ENCODE measurements at places on chromosomes 7 and 10.

DNA sequence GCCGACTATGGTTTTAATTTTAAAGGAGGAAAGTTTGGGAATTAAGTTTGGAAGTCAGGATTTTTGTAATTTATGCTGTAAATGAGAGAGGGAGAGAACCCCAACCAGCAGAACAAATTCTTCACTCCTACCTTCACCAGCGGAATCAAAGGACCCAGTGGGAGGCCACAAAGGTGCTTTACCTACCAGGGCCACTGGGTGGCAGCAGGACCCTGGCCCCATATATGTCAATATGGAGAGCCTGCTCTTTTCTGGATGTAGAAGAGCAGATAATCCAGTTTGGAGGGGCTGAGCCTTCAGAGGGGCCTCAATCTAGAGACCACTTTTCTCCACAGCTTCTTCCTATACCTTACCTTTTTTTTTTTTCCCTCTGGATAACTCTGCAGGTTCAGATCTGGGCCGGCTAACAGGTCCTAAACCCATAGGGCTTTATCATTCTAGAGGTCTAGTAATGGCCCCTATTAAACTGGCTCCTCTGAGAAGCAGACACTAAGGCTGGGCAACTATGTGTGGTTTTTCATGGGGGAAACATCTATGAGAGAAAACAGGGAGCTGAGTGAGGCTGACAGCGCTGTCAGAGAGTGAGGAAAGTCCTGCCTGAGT, 8.5 kb upstream of the SCD start:
- peak; percentile 66 for DNase-seq

DNA sequence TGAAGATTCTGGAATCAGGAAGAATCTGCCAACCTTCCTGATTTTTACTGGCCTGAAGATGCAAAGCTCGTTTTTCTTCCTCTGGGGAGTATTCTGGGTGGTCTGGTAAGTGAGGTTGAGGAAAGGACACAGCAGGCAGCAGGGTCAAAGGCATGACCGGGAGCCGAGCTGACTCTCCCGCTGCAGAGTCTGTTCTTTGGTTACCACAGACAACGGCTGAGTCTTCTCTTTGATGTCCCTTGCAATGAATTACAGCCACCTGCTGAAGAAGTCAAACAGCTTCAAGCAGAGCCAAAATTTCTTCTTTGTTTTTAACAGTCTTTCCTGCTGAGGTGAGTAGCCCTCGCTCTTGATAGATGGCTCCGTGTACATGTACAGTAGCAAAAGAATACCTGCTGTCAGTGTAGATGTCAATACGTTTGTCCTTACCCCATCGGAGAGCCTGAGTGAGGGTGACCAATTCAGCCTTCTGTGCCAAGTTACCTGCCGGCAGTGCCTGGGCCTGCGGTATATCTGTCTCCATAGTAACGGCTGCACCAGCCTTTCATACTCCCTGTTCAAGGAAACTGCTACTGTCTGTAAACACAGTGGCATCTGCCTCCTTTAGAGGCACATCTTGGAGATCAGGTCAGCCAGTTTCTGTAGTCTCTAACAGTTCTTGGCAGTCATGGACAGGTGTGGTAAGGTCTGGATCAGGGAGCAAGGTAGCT, 76.4 kb downstream of the PRR15 start:
- DNase-seq: no peak

- no peak for DNase-seq
Measured at GRCh38 chr10:130866857-130867256, 444.7 kb downstream of the TCERG1L start.

DNA sequence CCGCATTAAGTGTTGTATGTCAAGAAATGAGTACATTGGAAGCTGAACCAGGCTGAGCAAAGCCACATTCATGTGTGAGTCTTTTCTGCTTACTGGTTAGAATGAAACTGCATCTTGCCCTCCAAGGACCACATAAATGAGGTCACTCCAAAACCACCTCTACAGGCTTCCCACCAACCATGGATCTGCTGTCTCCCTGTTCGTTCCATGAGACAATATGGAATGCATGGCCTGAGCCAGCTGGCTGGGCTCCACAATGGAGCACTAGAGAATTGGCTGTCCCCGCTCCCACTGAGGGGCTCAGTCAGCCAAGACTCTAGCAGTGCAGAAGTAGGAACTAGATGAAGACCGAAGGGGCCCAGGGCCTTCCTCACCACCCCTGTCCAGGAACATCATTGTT, 120.8 kb downstream of the TNS3 start:
- DNase-seq: no peak

DNA sequence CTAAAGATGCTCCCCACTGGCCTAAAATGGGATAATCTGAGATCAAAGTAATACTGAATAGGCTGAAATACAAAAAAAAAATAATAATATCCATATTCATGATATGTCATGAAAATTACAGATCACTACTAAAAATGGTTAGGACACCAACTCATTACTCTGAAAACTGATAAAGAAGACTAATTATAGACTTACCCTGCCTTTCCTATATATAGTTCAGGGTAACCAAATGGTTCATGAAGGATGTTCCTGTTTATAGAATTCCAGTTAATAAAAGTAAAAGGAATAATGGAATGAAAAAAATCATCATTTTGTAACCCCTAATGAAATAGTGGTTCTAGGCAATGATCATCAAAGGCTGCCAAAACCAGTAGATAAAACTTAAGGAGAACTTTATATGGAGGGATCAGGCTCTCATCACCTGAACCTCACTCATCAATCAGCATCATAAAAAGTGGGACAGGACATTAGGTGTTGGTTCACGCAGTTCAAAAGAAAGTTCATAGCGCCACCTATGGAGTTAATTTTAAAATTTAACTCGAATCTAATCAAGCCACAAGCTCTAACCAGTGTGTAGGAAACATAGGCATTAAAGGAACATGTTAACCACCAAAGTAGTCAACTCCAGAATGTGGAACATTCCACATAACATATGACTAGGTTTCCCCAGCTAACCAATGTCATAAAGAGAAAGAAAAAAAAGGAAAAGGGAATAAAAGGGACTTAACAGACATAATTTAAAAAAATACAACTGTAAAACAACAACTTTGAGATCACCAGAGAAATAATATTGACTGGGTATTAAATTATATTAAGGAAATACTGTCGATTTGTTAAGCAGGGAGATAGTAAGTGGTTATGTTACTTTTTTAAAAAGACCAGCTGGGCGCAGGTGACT, 35.7 kb downstream of the P4HA1 start:
- DNase-seq: no peak

- DNase-seq: no peak
Measured at GRCh38 chr7:46838463-46838862, 743.4 kb downstream of the TNS3 start.

DNA sequence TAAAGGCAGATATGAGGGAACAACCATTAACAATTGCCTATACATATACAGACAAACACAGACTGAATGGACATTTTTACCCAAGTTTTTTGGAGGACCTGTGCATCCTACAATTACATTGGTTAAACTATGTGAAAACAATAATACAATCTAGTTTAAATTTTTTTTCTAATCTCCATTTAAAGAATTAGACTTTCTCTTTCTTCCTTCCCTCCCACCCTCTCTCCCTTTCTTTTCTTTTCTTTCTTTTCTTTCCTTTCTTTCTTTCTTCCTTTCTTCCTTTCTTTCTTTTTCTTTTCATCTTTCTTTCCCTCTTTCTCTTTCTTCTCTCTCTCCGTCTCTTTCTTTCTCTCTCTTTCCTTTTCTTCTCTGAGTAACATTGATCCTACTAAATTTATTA, 183.7 kb downstream of the HDAC9 start:
- no peak for DNase-seq

- DNase-seq: peak; percentile 22
Measured at GRCh38 chr10:14536241-14537213, 205.8 kb upstream of the FRMD4A start.

- DNase-seq: no peak
Measured at GRCh38 chr7:85600395-85600794, 413.5 kb upstream of the SEMA3D start.

DNA sequence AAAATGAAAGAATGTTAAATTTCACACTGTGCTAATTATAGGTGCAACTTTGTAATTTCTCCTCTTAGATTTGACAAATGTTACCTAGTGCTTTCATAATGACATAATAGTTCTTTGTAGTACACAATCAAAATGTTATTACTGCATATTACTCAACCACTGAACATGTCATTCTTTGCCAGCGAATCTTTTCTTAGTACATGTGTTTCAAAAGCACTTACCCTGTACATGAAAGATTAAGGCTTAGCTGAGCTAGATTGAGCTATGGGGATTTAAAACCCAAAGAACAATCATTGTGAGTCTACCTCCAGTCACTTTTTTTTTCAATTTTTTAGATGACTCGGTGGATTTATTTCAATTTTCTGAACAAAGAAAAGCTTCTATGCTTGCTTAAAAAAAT, 123.5 kb upstream of the FERD3L start:
- no peak for DNase-seq

DNA sequence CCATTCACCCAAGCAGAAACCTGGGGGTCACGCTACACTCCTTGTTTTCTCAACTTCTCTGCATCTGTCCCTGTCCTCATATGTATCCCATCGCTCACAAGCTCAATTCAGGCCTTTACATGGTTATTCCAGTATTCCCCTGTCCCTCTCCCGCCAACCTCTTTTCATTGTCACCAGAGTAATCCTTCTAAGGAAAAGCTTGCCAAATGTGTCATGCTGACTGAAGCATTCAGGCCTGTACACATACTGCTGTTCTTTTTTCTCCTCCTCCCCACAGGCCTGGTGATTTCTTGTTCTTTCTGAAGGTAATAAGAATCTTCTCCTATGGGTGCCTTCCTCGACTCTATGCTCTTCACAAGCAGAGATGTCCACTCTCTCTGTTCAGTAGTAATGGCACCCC, 282.2 kb downstream of the PHTF2 start:
- DNase-seq: no peak

DNA sequence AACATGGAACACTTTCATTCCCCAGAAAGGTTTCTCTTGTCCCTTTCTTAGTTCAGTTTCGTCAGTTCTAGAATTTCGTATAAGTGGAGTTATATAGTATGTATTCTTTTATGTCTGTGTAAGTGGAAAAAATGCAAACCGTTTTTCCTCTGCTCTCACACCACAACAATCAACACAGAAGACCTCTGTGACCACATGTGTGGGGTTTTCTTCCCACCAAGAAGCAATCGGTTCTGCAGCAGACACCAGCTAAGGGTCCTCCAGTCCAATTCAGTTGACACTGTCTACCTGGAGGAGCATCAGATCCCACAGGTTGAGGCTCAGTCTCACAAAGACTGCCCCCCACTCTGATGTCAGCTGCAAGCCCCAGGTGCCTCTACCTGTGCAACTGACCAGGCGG, 6.2 kb downstream of the CDC123 start:
- no peak for DNase-seq
